Stimulated activated CD4-positive, alpha-beta T cell treated with anti-CD3 and anti-CD28 coated beads, Interleukin-12 subunit alpha, Interleukin-12 subunit beta, amount 100 ng/mL, for 48 hours (primary cell): ENCODE measurements at places on chromosomes 1 and 21.

DNA sequence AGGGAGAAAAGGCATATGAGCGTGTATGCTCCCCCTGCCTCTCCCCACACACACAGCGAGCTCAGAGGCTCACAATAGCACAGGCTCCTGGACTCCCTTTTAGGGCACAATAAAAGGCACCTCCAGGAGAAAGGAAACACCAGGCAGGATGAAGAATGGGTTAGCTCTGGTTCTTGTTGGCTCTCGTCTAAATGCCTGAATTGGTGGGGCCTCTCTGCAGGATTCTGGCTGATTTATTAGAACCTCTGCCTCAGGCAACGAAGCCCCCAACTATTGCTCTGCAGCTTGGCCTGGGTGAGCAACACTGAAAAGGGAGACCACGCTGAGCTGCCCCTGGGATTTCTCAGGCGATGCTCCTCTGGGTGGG is 590.9 kb upstream of the PLXNA2 start:
- no peak for DNase-seq

DNA sequence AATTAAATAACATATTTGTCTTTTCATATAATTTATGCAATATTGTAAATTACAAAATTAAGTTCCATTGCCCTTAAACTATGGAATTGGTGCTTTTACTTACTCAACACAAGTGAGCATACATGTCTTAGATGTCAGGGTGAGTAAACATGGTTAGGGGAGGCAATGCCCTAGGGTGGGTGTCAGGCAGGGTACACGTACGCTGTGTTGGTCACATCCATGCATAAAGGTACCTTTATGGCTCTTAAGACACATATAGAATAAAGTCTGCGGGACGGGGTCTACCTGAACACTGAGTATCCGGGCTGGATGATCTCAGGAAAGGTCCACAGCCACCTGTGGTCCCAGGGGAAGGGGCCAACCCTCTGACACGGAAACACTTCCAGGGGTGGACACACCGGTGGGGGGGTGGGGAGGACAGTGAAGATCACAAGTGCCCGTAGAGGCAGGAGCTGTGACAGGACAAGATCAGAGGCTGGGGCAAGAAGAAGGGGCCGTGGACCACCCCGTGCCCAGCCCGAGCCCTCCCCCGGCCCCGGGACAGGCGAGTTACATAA is 720 bp downstream of the LIN9 start:
- DNase-seq, result peak; percentile 9

GRCh38 chr1:235327559-235328270 is at the start of gene ARID4B:
ARID4B (minus strand) TSS chr1:235328179; CDS start chr1:235326919, 1,260 bp downstream.
- no peak for DNase-seq

GRCh38 chr21:44267655-44268142 is 6.0 kb upstream of the DNMT3L start:
- no peak for DNase-seq
